ENCODE measurements at places on chromosomes 16 and 17.
A peak's percentile ranks its signal among the peaks of the same experiment; 100 is the strongest.

DNA sequence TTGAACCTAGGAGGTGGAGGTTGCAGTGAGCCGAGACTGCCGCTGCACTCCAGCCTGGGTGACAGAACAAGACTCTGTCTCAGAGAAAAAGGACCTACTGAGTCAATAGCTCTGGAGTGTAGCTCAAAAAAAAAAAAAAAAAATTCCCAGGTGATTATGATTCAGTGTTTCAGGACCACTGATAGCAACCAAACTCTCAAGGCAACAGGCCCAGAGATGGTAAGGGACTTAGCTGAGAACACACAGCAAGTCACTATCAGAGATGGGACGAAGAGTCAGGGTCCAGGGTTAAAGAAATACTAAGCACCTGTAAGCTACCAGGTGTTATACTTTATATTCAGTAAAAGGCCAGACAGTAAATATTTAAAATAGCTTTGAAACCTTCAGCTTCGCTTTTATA lies 335.3 kb downstream of the XYLT1 start:
- H3K36me3 ChIP-seq, result no peaks in the 10 kb centered on the region
- DNase-seq, result no peak
- H3K27ac ChIP-seq, result no peak overlapping the region
- no peaks in the 10 kb centered on the region for H3K27me3 ChIP-seq
- H3K4me1 ChIP-seq, result no peaks in the 10 kb centered on the region
- no peak overlapping the region for H3K4me3 ChIP-seq

- peaks cover 6% of the 10 kb centered on the region for H3K36me3 ChIP-seq
- H3K4me3 ChIP-seq, result no peak overlapping the region
- no peaks in the 10 kb centered on the region for H3K27me3 ChIP-seq
- no peak overlapping the region for H3K27ac ChIP-seq
- peaks cover 14% of the 10 kb centered on the region for H3K4me1 ChIP-seq
Observed at GRCh38 chr17:4728124-4728523, 3.1 kb upstream of the MED11 start.

GRCh38 chr16:84933774-84934631 lies 77.3 kb downstream of the ZDHHC7 start:
- no peak for DNase-seq
- H3K4me3 ChIP-seq, result no peak overlapping the region
- no peaks in the 10 kb centered on the region for H3K27me3 ChIP-seq
- peaks cover 43% of the 10 kb centered on the region for H3K4me1 ChIP-seq

DNA sequence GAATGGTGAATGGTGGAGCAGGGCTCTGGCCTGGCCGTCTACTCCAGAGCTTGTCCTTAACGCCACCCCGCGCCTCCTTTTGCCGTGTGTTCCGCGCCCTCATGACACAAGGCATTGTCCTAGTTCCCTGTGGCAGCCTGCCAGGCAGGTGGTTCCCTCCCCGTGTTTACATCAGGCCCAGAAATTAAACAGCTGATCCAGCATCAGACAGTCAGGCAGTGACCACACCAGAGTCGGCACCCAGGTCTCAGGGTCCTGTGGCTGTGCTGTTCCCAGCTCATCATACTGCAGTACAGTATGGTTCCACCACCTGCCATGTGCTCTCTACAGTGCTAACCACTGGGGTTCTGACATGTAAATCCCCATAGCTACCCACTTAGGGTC lies 119.7 kb downstream of the RAB11FIP4 start:
- H3K4me3 ChIP-seq, result no peak overlapping the region
- DNase-seq, result no peak
- H3K4me1 ChIP-seq, result peaks cover 21% of the 10 kb centered on the region
- no peaks in the 10 kb centered on the region for H3K27me3 ChIP-seq
- no peak overlapping the region for H3K27ac ChIP-seq

DNA sequence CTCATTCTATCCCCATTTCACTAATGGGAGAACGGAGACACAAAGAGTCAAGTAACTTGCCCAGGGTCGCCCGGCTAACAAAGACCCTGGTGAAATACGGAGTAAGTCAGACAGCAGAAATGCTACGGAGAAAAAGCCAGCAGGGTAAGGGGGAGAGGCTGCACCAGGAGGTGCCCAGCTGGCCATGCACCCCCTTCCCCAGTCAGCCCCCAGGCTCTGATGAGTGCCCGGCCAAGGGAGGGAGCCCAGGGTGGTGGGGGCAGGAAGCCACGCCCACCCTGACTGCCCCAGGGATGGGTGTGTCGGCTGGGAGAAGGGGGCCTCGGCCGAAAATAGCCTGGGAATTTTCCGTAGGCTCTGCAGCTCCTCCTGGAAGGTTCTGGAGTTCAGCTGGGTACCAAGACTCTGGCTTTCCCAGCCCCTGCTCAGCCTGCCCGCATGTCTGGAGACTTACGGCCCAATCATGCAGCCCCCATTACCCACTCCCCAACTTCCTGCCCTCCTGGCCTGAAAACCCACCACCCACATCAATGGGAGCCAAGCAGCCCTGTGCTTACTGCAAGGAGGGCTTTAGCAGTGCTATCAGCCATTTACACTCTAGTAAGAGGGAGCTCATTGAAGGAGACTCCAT lies 4.2 kb downstream of the CARHSP1 start:
- H3K36me3 ChIP-seq, result no peaks in the 10 kb centered on the region
- no peaks in the 10 kb centered on the region for H3K27me3 ChIP-seq
- no peak overlapping the region for H3K4me3 ChIP-seq
- peaks cover 86% of the 10 kb centered on the region for H3K4me1 ChIP-seq
- peak overlapping the region; percentile 86 for H3K27ac ChIP-seq

DNA sequence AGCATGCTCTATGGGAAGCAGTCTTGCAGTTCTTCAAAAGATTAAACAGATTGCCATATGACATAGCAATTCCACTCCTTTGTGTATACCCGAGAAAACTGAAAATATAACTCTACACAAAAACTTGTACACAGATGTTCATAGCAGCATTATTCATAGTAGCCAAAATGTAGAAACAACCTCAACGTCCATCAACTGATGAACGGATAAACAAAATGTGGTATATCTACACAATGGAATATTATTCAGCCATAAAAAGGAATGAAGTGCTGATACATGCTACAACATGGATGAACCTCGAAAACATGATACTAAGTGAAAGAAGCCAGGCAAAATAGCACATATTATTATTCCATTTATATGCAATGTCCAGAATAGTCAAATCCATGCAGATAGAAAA lies 221.2 kb upstream of the PSMD7 start:
- H3K27ac ChIP-seq, result no peak overlapping the region
- no peaks in the 10 kb centered on the region for H3K27me3 ChIP-seq
- no peaks in the 10 kb centered on the region for H3K4me1 ChIP-seq
- no peaks in the 10 kb centered on the region for H3K36me3 ChIP-seq
- no peak overlapping the region for H3K4me3 ChIP-seq
- no peak for DNase-seq

DNA sequence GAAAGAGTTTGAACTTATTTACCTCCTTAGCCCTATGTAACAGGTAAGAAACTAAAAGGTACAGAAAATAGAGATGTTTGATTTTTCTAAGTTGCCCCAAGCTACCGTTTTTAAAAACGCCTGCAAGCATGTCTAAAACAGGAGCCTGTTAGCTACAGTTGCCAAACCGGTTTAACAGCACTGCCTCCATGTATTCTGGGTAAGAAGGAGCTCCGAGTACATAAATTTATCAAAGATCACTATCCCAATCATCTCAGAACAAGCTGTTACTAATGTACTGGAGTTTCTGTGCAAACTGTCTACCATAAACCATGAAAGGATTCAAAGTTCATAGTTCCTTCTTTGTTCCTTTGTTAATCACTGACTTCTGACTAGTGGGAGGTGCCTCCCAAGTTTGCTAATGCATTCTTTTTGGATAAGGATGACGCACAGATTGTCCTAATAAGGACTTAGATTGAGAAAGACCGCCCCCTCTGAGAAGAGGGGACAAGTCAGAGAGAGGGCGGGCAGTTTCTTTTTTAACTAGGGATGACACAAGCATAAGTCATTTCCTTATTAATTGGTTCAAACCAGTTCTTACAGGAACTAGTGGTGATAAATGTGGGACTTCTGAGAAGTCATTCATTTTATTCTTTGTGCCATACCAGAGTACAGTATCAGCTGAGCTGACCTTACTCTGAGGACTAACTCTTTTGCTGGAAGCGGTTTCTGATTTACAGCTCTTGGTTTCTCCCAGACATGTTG lies 55.3 kb downstream of the TUBD1 start:
- no peak for DNase-seq
- H3K4me3 ChIP-seq, result peak overlapping the region; percentile 80
- H3K36me3 ChIP-seq, result no peaks in the 10 kb centered on the region
- peaks cover 32% of the 10 kb centered on the region for H3K4me1 ChIP-seq

DNA sequence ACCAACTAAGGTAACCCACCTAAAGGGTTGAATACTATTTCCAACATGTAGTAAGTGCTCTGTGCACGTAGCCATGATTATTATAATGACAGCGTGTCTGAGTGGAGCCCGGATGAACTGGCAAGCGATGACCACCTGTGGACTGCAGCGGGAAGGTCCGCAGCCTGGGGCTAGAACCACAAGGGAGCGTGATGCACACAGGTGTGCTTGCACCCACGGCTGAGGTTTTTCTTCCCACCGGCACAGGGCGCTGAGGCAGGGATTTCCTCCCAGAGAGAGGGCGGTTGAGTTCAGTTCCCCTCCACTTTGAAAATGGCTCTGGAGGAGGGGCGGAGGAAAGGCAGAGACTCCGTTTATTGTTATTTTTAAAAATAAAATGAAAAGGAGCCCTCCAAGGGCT lies 221.7 kb upstream of the HSBP1 start:
- H3K36me3 ChIP-seq, result no peaks in the 10 kb centered on the region
- H3K4me3 ChIP-seq, result no peak overlapping the region
- H3K4me1 ChIP-seq, result no peaks in the 10 kb centered on the region

GRCh38 chr17:12911239-12911638 lies 106.6 kb downstream of the ELAC2 start:
- no peaks in the 10 kb centered on the region for H3K36me3 ChIP-seq
- DNase-seq, result no peak
- no peak overlapping the region for H3K4me3 ChIP-seq
- H3K27me3 ChIP-seq, result no peaks in the 10 kb centered on the region
- H3K27ac ChIP-seq, result no peak overlapping the region

- peaks cover 27% of the 10 kb centered on the region for H3K4me1 ChIP-seq
- no peak for DNase-seq
- H3K4me3 ChIP-seq, result no peak overlapping the region
- no peaks in the 10 kb centered on the region for H3K27me3 ChIP-seq
Observed at GRCh38 chr16:2928796-2929195, 17.1 kb downstream of the FLYWCH1 start.

- no peaks in the 10 kb centered on the region for H3K27me3 ChIP-seq
- H3K27ac ChIP-seq, result peak overlapping the region; percentile 96
- peaks cover 94% of the 10 kb centered on the region for H3K4me1 ChIP-seq
- peak overlapping the region; percentile 80 for H3K4me3 ChIP-seq
Observed at GRCh38 chr17:40320756-40321523, 12.0 kb downstream of the RARA start.

- peak overlapping the region; percentile 89 for H3K27ac ChIP-seq
- DNase-seq, result no peak
- H3K4me1 ChIP-seq, result peaks cover 43% of the 10 kb centered on the region
- H3K36me3 ChIP-seq, result no peaks in the 10 kb centered on the region
- no peaks in the 10 kb centered on the region for H3K27me3 ChIP-seq
Observed at GRCh38 chr17:81386141-81386645, 9.1 kb upstream of the BAHCC1 start.

- DNase-seq, result no peak
- no peak overlapping the region for H3K4me3 ChIP-seq
- no peaks in the 10 kb centered on the region for H3K27me3 ChIP-seq
- H3K4me1 ChIP-seq, result peaks cover 10% of the 10 kb centered on the region
Observed at GRCh38 chr16:86854626-86855294, 276.4 kb downstream of the FOXL1 start.

DNA sequence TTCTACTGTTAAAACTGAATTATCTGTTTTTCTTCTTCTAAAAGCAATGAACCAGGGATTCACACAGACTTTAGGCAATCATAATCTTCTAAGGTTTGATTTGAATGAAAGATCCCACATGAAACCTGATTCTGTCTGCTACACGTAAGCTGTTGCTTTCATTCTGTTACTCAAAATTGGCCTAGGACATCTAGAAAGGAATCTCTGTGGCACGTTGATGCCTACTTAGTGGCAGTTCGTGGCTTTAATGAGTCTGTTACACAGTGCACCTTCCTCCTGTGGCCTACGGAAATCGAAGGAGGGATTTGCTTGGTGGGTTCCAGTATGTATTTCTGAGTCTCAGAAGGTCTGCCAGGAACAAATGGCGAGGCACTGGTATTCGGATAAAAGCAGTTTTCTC lies 489.4 kb upstream of the HSBP1 start:
- no peaks in the 10 kb centered on the region for H3K27me3 ChIP-seq

DNA sequence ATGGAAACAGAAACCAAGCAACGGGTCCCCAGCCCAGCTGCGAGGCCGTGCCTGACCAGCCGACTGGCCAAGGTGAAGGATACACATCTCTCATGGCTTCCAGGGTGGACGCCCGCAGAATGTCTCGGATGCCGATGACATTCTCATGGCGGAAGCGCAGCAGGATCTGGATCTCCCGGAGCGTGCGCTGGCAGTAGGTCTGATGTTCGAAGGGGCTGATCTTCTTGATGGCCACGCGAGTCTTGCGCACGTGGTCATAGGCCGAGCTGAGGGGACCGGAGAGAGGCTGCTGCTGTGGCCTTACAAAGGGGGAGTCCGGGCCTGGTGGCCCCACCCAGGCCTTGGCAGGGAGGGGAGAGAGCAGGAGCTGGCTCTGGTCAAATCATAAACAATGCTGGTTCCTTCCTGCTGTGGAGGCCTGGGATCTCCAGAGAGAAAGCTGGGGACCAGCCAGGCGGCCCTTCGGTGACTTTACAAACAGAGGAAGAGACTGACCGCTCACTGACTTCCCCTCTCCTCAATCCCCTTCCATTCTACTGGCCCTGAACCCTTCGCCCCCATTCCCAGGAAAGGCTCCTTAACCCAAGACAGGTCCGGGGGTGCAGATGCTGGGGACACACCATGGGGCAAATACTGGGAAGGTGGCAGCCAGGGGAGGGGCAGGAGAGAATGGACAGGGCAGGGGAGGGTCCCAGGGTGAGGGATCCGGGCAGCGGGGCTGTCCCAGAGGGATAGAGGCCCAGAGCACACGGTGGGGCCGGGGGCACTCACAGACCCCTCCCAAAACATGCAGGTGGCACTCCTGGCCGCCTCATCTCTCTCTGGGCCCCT lies 1.1 kb downstream of the MAPK3 start:
- H3K4me1 ChIP-seq, result peaks cover 40% of the 10 kb centered on the region
- no peak for DNase-seq

DNA sequence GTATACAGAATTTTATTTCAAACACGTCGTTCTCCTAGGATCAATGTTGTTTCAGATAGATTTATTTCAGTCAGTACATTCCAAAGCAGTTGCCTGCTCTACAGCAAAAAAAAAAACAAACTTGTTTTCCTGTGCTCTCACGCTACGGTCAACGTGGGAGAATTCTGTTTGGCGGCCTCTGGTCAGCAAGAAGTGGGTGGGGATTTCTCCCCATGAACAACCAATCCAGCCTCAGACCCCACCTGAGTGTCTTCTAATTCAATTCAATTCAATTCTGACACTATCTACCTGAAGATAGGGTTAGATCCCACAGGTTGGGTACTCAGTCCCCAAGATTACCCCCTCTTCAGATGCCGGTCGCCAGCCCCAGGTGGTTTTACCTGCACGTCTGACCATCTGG lies 22.1 kb downstream of the C17orf58 start:
- no peaks in the 10 kb centered on the region for H3K27me3 ChIP-seq
- H3K4me1 ChIP-seq, result peaks cover 4% of the 10 kb centered on the region
- H3K36me3 ChIP-seq, result no peaks in the 10 kb centered on the region
- DNase-seq, result no peak
- no peak overlapping the region for H3K4me3 ChIP-seq
